Astrocyte of the cerebellum (primary cell): ENCODE measurements at places on chromosomes 3 and 15.

- DNase-seq: no peak
Measured at GRCh38 chr15:27538325-27538724, 560.8 kb downstream of the OCA2 start.

GRCh38 chr3:197795200-197795599 is 4.1 kb downstream of the LRCH3 start:
- DNase-seq: no peak

DNA sequence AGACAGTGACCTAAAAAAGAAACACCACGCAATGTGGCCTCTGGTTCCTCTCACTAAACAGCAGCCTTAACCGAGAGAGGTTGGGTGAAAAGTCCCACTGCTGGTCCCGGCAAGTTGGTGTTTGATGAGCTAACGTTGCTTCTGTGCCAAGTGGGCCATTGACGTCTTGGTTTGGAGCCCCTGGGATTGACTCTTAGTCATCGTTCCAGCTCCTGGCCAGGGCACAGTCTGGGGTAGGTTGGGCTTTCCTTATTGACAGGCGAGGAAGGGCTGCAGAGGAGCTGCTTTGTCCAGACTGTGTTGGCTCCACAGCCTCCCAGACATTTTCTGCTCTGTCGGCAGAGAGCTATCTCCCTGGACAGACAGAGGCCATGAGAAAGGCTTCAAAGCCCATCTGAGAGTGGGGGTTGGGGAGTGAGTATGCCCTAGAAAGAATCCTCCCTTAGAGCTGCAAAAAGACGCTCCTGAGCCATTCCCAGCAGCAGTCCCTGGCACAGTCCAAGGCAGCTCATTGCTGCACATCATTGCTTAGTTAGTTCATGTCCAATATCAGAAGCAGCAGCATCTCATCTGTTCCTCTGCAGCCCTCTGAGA is 28.6 kb upstream of the C3orf80 start:
- no peak for DNase-seq

DNA sequence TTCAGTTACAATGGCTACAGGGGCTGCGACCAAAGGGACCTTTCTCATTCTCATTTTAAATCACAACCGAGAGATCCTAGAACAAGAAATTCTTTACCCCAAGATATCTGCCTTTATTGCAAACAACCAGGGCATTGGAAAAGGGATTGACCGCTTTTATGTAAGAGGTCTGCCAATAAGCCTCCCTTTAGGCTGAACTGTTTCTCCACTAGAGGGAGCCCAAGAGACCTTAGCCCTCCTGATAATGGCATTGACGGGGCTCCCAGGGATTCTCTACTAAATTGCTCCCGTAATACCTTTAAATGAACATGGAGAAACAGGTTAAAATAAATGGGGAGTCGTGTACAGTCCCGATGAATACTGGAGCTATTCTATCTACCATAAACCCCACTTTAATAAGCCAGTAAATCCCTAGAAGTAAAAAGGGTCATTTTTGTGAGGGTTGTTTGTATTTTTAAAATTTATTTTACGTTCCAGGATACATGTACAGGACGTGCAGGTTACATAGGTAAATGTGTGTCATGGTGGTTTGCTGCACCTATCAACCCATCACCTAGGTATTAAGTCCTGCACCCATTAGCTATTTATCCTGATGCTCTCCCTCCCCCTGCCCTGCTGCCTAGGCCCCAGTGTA is 7.5 kb upstream of the IGSF10 start:
- DNase-seq: peak; percentile 41

- no peak for DNase-seq
Measured at GRCh38 chr15:26028086-26028740, 165.1 kb upstream of the ATP10A start.

- DNase-seq: no peak
Measured at GRCh38 chr3:171838218-171838720, 4.9 kb upstream of the TMEM212 start.

- DNase-seq: no peak
Measured at GRCh38 chr3:186525369-186526255, 18.6 kb downstream of the CRYGS start.

DNA sequence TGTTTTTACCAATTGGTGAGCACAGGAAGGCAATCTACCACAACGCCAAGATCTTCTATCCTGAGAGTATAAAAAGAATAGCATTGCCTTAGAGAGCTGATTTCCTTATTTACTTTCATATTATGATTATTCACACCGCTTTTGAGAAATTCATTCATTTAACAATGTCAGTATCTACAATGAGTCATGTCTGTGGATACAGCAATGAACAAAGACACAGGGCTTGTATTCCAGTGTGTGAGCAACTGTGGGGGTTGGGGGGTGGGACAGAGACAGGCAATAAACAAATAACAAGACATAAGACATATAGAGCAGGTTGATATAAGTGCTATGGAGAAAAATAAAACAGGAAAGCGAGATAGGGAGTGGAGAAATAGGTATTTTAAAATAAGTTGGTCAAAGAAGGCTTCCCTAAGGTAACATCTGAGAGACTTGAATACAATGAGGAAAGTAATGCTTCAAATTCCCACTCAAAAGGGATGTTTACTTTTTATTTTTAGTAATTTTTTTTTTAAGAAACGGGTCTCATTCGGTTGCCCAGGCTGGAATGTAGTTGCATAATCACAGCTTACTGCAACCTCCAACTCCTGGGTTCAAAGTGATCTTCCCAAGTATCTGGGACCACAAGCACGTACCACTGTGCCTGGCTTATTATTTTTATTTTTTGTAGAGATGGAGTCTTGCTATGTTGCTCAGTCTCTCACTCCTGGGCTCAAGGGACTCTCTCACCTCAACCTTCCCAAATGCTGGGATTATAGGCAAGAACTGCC is 45.7 kb downstream of the PGBD4 start:
- DNase-seq: no peak

GRCh38 chr3:195219351-195220230 is 51.4 kb downstream of the XXYLT1 start:
- no peak for DNase-seq

GRCh38 chr3:170222647-170223541 is 670 bp downstream of the PRKCI start:
- no peak for DNase-seq

DNA sequence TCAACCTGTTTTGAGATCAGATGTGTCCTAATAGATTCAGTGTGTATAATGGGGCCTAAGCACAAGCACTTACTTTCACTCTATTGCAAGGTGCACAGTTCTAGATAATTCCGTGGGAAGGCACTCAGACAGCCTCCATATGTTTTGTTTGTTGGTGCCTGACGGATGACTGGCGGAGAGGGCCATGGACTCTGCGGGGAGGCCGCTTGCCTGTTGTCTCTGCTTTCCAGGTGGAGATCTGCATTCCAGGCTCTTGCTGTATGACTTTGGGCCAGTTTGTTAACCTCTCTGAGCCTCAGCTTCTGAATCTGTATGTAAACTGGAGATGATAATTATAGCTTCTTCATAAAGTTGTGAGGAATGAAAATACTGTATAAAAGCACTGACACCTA is 1.5 kb downstream of the IRAK2 start:
- no peak for DNase-seq

DNA sequence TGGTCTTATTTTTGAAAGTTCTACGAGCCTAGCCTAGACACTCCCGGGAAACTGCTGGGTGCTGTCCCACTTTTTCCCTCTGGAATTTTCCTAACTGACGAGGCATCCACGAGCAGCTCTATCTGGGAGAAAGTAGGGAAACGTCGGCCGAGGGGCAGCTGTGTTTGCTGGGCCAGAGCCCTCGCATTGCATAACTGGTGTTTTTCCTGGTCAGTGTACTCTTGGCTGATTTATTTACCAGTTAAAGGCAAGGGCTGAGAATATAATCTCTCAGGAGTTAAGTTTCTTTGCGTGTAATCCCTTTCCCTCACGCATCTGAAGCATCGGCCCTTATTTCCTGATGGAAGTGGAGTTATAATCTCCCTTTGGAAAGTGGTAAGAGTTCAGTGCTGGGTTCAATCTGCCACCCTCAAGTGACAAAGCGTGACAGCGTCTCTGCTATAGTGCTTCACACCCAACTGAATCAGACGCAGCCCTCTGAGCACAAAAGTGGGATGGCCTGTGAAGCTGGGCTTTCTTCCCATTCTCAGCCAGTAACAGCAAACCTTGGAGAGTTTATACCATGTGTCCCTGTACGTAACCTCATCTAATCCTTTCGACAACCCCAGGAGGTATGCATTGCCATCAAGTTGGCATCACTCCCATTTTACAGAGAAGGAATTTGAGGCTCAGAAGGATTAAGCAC is 311.5 kb downstream of the RORA start:
- DNase-seq: no peak

GRCh38 chr3:116442331-116443021 is 2.8 kb downstream of the LSAMP start:
- DNase-seq: no peak
